ENCODE measurements at places on chromosomes 12 and 14. TPM values are rescaled to one million over a fixed set of nuclear protein-coding genes. Genes with fewer than 3 reads are reported as not detected.

Gene IGF1
- polyA plus RNA-seq, result 0.10 TPM

Gene NUP37
- polyA plus RNA-seq, result 62.5 TPM

Gene CCDC92
- 52.2 TPM for polyA plus RNA-seq

Gene GZMH
- polyA plus RNA-seq, result not detected

Gene KRT71
- polyA plus RNA-seq, result not detected

Gene MGST1
- 647 TPM for polyA plus RNA-seq

Gene ARMH4
- 6.4 TPM for polyA plus RNA-seq

Gene AMDHD1
- polyA plus RNA-seq, result 0.04 TPM

Gene KRT2
- not detected for polyA plus RNA-seq

Gene LBHD2
- not detected for polyA plus RNA-seq

Gene CISTR
- polyA plus RNA-seq, result not detected

Gene CNOT2
- polyA plus RNA-seq, result 77.2 TPM
